ENCODE measurements at places on chromosomes 6 and 20.

DNA sequence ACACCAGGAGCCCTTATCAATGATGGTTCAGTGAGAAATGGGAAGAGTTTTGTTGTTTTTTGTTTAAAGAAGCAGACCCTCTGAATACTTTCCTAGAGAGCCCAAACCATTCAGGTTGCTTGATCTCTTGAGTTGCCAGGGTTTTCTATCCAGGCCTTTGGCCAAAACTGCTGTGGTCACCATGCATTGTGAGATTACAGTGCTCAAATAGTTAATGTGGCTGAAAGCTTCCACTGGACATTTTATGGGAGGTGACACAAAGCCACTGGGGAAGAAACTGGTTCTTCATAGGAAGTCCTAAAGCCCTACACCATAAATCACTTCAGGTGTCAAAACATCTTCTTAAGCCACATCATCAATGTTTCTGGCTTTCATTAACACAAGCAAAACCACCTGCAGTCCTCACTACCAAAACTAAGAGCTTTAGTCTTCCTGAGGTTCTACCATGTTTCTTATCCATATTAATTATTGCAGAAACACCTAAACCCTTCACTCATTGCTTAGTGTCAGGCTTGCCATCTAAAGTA, 101.6 kb downstream of the IBTK start:
- H3K36me3 ChIP-seq: no peaks in the 10 kb centered on the region
- H3K27ac ChIP-seq: no peak overlapping the region
- no peak for DNase-seq

GRCh38 chr6:2381872-2382661, 136.7 kb upstream of the GMDS start:
- H3K27ac ChIP-seq: no peak overlapping the region
- no peaks in the 10 kb centered on the region for H3K27me3 ChIP-seq
- DNase-seq: no peak

GRCh38 chr20:49603209-49603627, 35.3 kb upstream of the PTGIS start:
- no peak for DNase-seq
- no peaks in the 10 kb centered on the region for H3K27me3 ChIP-seq
- no peak overlapping the region for H3K27ac ChIP-seq

GRCh38 chr6:157755032-157755745, 67.9 kb upstream of the SNX9 start:
- H3K27ac ChIP-seq: no peak overlapping the region
- H3K36me3 ChIP-seq: no peaks in the 10 kb centered on the region
- peaks cover 4% of the 10 kb centered on the region for H3K4me1 ChIP-seq
- no peak overlapping the region for H3K4me3 ChIP-seq
- DNase-seq: no peak

DNA sequence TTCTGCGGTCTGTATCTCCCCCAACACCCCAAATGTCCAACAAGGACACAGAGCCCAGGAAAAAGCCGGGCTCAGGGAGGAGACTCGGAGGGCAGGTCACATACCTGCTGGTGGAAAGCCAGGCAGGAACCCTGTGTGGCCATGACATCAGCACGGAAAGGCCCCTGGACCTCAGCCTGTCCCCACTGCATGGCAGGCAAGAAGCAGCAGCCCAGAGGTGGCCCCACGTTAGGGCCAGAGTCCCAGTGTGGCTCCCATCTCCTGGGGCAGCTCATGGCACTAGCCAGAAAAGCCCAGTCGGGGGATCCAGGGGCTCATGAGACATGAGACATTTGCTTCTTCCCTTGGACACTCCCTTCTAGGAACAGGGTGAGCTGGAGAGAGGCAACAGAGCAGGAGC, 258.7 kb downstream of the DLL1 start:
- no peaks in the 10 kb centered on the region for H3K36me3 ChIP-seq
- no peak for DNase-seq
- H3K4me3 ChIP-seq: no peak overlapping the region
- H3K27me3 ChIP-seq: peaks cover 11% of the 10 kb centered on the region
- H3K27ac ChIP-seq: no peak overlapping the region
- H3K4me1 ChIP-seq: no peaks in the 10 kb centered on the region

DNA sequence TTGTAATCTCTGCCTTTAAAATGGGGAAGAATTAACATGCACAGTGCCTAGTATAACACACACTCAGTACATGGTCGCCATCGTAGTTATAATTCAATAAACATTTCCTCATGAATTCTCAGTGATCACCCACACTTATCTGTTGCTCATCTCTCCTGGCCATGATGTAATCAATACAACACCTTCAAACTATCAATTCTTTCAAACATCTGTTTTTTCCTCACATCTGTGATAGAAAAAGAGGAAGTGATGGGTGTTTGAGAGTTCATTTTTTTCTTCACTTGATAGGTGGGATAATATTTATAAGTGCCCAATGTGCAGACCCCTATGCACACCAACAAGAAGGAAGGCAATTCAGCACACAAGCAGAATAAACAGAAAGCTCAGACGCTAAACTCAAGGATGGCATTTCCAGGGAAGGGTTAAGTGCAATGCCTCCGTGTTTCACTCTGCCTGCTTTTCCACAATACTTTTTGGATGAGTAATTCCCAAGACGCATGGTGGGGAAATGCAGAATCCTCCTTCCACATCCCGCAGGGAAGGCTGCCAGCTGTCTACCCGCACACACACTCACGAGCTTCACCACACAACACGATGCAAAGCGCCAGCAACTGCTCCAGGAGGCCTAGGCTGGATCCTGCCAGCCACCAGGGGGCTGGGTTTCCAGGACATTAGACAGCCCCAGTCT, 100.3 kb downstream of the GMPR start:
- DNase-seq: no peak
- no peaks in the 10 kb centered on the region for H3K27me3 ChIP-seq
- H3K4me3 ChIP-seq: no peak overlapping the region
- peaks cover 5% of the 10 kb centered on the region for H3K36me3 ChIP-seq

GRCh38 chr6:122645256-122645655, 35.1 kb downstream of the PKIB start:
- no peak for DNase-seq
- H3K36me3 ChIP-seq: no peaks in the 10 kb centered on the region
- no peak overlapping the region for H3K27ac ChIP-seq
- peaks cover 9% of the 10 kb centered on the region for H3K27me3 ChIP-seq
- H3K4me3 ChIP-seq: no peak overlapping the region

GRCh38 chr20:21862259-21862946, 156.9 kb downstream of the PAX1 start:
- no peaks in the 10 kb centered on the region for H3K36me3 ChIP-seq
- no peak overlapping the region for H3K4me3 ChIP-seq
- H3K4me1 ChIP-seq: no peaks in the 10 kb centered on the region
- H3K27me3 ChIP-seq: no peaks in the 10 kb centered on the region
- DNase-seq: no peak
- H3K27ac ChIP-seq: no peak overlapping the region

GRCh38 chr6:43284991-43285781, 12.9 kb upstream of the SLC22A7 start:
- no peaks in the 10 kb centered on the region for H3K36me3 ChIP-seq
- H3K4me3 ChIP-seq: no peak overlapping the region
- no peak overlapping the region for H3K27ac ChIP-seq
- H3K4me1 ChIP-seq: no peaks in the 10 kb centered on the region

DNA sequence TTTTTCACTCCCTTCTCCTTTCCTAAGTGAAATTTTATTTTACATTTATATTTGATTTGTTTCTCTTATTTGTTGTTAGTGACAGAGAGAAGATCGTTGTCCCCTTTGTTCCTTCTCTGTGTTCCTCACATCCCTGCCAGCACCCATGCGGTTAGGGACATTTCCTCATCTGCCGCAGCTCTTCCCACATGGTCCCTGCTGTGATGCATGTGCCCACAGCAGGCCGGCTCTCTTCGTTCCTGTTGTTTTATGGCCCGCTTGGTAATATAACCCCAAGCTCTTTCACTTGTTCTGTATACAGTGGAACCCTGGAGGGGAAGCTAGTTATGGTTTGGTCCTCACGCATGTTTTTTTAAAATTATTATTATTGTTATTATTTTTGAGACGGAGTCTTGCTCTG, 23.6 kb downstream of the DTD1 start:
- H3K27ac ChIP-seq: no peak overlapping the region
- H3K4me1 ChIP-seq: peaks cover 7% of the 10 kb centered on the region
- no peak overlapping the region for H3K4me3 ChIP-seq
- H3K36me3 ChIP-seq: peaks cover 29% of the 10 kb centered on the region

DNA sequence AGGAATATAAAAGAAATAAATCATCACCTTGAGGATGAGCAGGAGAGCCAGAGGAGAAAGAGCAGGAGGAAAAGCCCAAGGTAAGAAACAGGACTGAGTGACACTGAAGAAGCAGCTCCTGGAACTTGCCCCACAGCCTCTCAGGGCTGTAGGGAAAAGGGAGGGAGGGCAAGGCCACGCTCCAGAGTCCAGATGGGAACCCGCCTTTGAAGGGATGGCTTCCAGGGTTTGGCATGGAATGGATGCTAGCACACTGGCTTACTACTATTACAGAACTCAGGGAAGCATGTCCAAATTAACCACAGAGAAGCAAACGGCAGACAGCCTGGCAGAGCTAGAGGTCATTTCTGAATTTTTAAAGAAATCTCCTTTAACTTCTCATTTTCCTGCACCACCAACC, 26.8 kb downstream of the RALGAPA2 start:
- peak overlapping the region; percentile 46 for H3K27ac ChIP-seq
- no peaks in the 10 kb centered on the region for H3K36me3 ChIP-seq
- peaks cover 49% of the 10 kb centered on the region for H3K4me1 ChIP-seq
- no peak overlapping the region for H3K4me3 ChIP-seq
- no peak for DNase-seq
- no peaks in the 10 kb centered on the region for H3K27me3 ChIP-seq

DNA sequence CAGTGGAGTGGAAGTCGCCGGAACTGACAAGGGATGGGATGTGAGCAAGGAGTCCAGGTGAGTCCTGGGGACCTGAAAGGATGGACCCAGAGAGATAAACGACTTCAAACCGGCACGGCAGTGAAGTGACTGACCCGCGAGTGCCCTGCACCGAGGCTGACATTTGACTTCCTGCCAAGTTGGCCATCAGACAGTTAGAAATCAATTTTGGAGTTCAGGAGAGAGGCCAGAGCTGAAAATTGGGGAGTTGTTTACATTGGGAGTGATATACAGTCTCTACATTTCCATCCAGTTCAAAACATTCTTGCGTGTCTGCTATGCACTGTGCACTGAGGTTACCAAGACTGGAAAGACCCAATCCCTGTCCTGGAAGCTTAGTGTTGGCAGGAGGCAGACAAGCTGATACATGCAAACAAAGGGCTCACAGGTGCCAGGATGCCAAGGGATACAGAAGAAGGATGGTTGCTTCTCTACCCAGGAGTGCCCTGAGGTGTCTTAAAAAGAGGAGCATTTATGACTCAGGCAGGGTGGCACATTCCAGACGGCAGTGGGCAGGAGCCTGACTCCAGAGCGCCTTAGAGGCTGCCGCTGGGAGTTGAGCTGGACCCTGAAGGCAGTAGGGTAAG, 186.6 kb downstream of the MTHFD1L start:
- no peaks in the 10 kb centered on the region for H3K4me1 ChIP-seq
- H3K36me3 ChIP-seq: peaks cover 1% of the 10 kb centered on the region
- H3K27me3 ChIP-seq: no peaks in the 10 kb centered on the region
- peak overlapping the region; percentile 3 for H3K27ac ChIP-seq
- DNase-seq: no peak

- H3K4me1 ChIP-seq: no peaks in the 10 kb centered on the region
- DNase-seq: no peak
Measured at GRCh38 chr6:91482498-91482897, 895.6 kb upstream of the MAP3K7 start.

DNA sequence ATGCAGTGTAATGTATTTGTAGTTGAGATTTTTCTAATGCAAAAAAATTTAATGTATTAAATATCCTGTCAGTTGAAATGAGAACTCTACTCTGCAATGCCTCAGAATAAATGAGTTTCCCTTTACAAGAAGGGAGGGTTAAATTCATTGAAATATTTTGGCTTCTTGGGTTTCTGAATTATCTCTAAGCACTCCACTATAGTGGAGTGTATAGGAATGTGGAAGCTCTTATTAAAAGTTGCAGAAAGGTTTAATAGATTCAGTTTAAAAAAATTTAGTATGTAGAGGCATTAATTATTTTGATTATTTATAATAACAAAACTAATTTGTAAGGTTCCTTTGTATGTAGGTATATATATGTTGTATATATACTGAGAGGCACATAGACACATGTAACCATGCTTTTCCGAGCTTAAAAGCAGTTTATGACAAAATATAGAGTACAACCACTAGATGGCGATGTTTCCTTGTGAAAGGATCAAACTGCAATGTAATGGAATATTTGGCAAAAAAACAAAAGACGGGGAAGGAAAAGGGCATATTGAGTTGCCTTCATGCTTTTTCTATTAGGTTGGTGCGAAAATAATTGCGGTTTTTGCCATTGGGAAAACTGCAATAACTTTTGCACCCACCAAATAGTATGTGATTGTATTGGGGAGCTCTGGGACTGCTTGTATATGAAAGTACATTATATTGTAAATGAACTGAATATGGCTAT, 144.2 kb downstream of the MYO6 start:
- H3K4me3 ChIP-seq: no peak overlapping the region
- H3K27ac ChIP-seq: no peak overlapping the region
- H3K27me3 ChIP-seq: no peaks in the 10 kb centered on the region

- peaks cover 5% of the 10 kb centered on the region for H3K27me3 ChIP-seq
- H3K4me1 ChIP-seq: no peaks in the 10 kb centered on the region
- DNase-seq: no peak
Measured at GRCh38 chr6:17212546-17213371, 68.4 kb upstream of the RBM24 start.

GRCh38 chr20:14855171-14855570, 517.8 kb upstream of the FLRT3 start:
- DNase-seq: no peak
- no peak overlapping the region for H3K27ac ChIP-seq
- no peaks in the 10 kb centered on the region for H3K4me1 ChIP-seq
- no peak overlapping the region for H3K4me3 ChIP-seq

DNA sequence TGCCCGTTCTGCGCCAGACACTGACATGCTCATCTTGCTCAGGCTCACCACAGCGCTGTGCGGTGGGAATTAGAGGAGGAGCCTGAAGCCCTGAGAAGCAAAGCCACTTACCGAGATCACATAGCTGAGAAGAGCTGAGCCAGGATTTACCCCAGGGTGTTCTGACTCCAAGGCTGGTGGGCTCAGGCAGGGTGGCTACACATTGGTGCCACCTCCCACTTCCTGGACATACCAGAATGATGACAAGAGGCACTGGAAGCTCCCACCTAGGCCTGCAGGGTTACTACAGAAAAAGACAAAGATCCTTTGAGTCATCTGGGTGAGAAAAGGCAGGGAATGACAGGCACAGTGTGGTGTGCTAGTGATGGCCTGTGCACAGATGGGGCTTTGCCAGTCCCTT, 24.4 kb upstream of the FKBP1A start:
- no peaks in the 10 kb centered on the region for H3K36me3 ChIP-seq
- no peak overlapping the region for H3K4me3 ChIP-seq
- DNase-seq: no peak
- no peaks in the 10 kb centered on the region for H3K4me1 ChIP-seq

DNA sequence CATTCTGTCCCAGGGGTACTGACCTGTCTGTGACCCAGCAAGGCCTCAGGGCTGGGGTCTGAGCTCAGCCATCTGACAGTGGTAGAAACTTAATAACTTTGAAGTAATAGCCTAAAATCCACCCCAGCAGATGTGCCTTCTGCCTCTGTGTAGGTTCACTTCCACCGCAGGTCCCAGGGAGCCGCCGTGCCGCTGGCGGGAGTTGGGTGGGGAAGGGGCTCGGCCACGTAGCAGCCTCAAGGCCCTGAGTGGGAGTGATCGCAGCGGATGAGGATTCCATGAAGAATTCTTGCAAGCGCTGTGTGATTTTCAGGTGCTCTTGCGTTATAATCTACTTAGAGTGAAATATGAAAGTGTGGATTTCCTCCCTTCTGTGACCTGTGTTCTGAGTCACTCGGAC, 163.7 kb downstream of the DTNBP1 start:
- H3K4me3 ChIP-seq: no peak overlapping the region
- no peak for DNase-seq
- no peaks in the 10 kb centered on the region for H3K27me3 ChIP-seq
- peaks cover 73% of the 10 kb centered on the region for H3K36me3 ChIP-seq
- no peak overlapping the region for H3K27ac ChIP-seq

Measured in effector memory CD8-positive, alpha-beta T cell (primary cell).